ENCODE measurements at places on chromosomes 5 and 9. TPM values are rescaled to one million over a fixed set of nuclear protein-coding genes. Genes with fewer than 3 reads are reported as not detected.

DNA sequence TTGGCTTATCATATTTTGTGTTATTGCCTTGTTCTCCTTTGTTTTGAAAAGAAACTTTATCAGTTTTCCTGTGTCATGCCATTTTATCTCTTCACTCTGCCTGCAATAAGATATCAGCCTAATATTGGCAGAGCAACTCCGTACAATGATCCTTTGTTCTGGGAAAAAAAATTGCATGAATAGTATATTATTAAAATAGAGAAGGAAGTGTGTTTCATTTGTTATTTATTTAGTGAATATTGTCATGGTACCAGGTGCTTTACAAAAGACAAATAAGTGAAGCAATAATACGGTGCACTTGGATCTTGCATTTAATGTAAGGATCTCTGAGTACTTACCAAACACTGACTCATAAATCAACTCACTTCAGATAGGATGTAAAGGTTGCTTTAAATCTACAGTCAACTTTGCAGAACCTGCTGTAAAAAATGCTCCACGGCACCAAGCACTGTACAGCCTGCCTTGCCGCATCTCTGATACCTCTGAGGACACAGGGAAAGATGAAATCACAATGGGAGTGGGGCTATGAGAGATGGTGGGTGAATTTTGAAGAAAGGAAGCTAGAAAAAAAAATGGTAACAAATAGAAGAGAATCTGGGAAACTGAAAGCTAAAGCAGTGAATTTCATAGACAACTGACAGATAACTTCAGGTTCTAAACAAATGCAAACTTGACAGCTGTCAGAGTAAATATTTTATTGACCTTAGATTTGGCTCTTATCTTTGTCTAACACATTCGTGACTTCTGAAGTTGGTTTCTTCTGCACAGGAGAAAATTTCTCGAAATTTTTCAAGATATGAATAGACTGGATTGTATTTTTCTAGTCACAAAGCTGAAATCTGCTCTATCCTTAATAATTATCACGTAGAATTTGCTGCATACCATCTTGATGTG, 232.1 kb downstream of the ENC1 start:
- DNase-seq: no peak

The SH3RF2 gene
- total RNA-seq: not detected

The HTR4 gene
- total RNA-seq: not detected

- peak; percentile 29 for DNase-seq
These were observed 1.4 kb upstream of the GABRB2 start for GRCh38 chr5:161547738-161548486.

DNA sequence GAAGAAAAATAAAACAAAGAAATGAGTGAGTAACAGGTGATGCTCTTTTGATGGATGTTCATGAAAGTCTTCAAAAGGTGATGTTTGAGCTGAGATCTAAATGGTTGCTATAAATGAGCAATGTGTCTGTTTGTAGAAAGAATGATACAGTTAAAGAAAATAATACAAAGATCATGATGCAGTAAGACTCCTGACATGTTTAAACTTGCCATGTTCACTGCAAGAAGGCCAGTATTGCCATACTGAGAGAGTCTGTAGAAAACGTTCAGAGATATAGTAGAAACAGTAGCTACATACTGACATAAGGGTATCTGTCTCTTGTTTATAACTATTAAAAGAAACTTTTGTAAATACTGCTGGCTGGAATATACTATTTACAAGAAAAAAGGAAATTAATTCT, 1609.2 kb upstream of the ACO1 start:
- DNase-seq: no peak

DNA sequence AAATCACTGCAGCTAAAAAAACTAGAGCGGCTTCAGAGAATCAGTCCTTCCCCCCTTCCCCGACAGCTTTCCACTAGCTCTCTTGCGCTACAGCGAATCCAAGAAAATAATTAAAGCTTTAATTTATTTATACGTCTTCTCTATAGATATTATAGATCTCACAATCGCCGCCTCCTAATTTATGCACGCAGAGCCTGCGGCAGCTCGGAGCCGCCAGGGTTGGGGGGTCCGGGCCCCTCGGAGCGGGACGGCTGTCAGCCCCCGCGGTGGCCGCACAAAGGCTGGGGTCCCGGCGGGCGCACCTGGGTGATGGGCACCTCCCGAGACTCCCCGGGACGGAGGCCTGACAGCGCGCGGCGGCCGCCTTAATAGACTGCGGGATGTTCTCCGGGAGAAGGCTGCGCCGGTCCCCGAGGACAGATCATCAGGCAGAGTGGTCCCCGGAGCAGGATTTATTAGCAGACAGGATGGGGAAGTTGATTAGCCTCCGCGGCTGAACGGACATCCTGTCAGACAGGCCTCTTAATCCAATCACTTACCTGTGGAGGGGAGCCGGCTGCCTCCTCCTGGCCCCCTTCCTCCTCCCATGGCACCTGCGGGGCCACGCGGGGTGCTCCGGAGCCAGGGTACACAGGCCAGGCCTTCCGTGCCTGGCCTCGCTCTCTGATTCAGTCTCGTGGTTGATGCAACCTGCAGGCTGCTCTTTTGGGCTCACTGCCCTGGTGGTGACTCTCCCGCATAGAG, 166.8 kb downstream of the MELK start:
- DNase-seq: no peak

The CCL28 gene
- not detected for total RNA-seq

- DNase-seq: no peak
These were observed 250.2 kb upstream of the PTGER4 start for GRCh38 chr5:40429258-40430100.

The RECK gene
- 6.5 TPM for total RNA-seq

GRCh38 chr5:38832810-38833209, 13.0 kb upstream of the OSMR start:
- no peak for DNase-seq
